ENCODE measurements at places on chromosomes 5 and 9.
A peak's percentile ranks its signal among the peaks of the same experiment; 100 is the strongest.

DNA sequence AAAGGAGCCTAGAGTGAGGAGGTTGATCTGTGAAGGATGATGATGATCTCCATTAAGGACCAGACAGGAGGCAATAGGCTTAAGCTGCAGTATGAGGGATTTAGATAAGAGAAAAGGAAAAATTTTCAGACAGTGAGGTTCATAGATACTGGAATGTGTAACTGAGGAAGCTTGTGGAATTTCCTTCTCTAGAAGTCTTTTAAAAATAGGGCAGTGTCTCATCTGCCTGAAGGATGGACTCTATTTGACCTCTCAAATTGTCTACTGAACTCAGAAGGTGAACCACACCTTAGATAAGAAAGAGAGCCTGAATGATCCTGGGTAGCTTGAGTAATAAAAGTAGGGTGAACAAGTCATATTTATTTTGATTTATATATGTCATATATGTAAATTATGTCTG is 148.2 kb upstream of the CDKN2B start:
- DNase-seq: no peak

DNA sequence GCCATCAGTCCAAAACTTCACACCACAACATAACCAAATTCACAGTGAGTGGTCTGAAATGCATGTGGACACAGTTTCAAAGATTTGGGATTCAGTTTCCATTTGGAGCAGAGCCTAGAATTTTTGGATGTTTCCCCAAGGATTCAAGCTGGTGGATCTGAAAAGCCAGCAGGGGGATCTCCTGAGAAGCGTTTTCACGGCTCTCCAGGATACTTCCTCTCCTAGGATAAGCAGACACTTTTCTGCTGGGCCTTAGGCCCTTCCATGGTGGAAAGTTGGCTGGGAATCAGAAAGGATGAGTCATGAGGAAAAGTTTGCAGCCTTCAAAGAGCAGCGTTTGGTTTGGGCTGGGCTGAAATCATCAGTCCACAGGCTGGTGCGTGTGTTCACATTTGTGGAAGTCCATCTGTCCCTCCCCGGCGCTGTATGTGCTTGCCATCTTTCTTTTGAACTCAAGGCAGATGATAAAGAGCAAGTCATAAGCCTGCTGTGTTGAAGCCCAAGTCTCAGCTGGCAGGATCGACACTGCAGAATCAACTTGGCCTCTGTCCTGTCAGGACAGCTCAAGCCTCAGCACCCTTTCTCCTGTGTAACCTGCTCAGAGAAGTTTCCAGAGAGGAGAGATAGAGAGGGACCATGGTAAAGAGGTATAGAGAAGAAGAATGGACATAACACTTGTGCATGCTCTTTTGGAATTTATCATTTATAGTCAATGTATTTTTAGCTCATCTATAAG is 152.6 kb upstream of the MSX2 start:
- peak; percentile 89 for DNase-seq

DNA sequence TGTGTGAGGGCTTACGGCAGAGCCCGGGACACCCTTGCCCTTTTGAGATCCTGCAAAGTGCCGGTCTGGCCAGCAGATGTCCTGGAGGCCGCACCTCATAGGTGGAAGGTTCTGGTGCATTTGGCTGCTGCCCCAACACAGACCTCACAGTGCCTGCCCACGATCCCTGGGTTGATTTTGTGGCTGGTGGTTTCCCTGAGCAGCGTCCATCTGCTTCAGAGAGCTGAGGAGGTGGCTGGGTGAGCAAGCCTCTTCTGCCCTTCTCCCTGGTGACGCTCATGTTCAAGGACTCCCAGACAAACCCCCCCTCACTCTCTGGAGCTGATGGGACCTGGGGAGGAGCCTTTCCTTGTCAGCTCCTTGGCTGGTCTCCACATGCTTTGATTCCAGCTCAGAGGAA is 18.9 kb downstream of the BNIP1 start:
- no peak for DNase-seq

DNA sequence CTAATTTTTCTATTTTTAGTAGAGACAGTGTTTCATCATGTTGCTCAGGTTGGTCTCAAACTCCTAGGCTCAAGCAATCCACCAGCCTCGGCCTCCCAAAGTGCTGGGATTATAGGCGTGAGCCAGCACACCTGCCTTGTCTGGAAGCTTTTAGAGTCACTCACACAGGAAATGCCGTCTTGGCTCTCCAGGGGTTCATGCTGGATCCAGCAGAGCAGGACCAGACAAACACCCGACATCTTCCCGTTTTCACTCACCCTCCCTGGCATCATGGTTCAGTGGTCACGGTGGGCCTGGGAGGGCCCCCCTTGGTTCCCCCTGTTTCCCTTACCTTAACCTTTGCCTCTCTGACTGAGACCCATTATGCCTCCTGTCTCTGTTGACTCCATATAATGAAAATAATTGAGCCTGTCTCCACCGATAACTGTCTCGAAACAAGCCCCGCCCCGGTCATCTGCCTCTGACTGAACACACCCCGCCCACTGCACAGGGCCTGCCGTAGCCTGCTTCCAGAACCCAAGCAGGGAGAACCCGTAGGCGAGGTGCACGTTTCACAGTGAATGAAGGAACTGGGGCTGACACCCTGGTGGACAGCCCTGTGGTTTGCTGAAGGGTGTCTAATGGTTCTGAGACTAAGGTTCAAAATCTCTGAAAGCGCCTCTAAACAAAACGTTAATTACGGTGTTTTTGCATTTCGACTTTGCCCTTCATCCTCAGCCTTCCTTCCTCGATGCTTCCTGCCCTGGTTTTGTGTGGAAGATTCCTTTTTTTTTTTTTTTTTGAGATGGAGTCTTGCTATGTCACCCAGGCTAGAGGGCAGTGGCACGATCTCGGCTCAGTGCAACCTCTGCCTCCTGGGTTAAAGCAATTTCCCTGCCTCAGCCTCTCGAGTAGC is 39.7 kb upstream of the SPRY4 start:
- DNase-seq: no peak

DNA sequence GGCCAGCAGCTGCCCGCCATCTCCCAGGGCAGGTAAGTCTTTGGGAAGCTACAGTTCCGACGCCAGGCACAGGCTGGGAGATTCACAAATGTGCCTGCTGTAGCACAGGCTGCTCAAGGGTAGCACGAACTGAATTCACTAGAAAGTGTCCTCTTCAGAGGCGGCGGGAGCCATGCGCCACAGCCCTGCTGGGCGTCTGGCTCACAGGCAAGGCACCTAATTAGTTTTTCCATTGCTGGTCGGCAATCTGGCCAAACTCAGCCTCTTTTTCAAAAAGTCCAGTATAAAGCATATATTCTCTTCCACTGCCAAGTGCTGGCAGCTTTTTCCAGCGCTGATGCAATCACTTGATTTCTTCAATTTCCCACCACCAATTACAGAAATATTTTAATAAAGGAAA is 128.9 kb upstream of the RAPGEF1 start:
- no peak for DNase-seq

DNA sequence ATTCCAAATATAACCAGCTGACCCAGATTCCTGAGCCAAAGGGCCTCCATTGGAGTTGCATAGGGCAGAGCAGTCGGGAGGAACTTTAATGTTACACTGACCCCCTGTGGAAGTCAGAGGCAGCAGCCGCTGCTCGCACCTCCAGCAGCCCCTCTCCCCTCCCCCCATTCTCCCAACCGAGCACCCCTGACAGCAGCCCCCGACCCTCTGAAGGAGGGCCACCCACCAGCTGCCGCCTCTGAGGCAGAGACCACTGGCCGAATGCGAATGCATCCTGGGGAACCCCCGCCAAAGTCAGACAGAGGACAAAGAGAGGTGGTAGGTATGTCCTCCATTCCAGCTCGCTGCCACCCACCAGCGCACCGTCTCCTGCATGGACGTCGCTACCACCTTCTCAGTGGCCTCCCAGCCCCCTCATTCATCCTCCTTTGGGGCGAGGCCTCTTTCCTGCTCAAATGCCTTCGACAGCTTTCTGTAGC is 231.0 kb downstream of the CDK5RAP2 start:
- no peak for DNase-seq

GRCh38 chr9:108618906-108619550 is 236.8 kb downstream of the ACTL7B start:
- no peak for DNase-seq

GRCh38 chr9:80383331-80383730 is 811.6 kb downstream of the TLE4 start:
- no peak for DNase-seq

- no peak for DNase-seq
Measured at GRCh38 chr5:77087484-77088261, 588 bp upstream of the ZBED3 start.

DNA sequence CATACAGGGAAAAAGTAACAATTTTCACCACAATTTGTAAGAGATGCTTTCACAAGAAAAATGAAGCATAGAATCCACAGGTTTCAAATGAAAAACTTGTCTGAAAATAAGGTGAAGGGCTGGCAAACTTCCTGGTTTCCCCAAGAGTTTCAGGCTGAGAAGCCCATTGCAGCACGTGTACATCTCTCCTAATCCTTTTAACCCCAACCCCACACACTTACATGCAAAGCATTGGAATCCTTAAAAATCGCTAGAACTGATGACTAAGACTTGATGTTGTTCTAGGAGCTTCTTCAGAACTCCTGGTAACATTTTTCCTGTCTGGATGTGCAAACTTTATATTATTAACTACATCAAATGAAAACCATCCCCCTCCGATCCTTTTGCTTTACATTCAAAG is 317.8 kb upstream of the RGMB start:
- DNase-seq: no peak

GRCh38 chr9:6986141-6986815 is 228.5 kb downstream of the KDM4C start:
- DNase-seq: no peak

DNA sequence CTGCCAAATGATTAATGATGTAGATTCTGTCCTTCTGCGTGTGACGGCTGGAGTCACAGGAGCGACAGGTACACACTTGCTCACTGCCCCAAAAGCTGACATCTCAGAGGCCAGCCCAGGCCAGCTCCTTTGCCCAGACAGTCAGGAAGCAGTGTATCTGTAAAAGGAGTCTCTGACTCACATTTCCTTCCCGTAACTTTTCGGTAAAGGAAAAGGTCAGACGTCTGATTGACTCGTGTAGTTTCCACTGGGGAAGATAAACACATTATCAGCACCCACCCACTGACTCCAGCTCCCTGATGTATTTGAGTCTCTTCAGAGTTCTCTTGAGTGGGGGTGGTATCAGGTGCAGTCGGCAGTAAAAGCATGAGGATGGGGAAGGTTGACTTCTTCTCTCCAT is 64.4 kb upstream of the WWC1 start:
- no peak for DNase-seq

GRCh38 chr5:39164529-39165402 is 54.6 kb downstream of the FYB1 start:
- DNase-seq: no peak

GRCh38 chr5:61582205-61582820 is 250.3 kb downstream of the ZSWIM6 start:
- peak; percentile 66 for DNase-seq

GRCh38 chr9:112316258-112316943 is 17.0 kb downstream of the PTBP3 start:
- DNase-seq: no peak

DNA sequence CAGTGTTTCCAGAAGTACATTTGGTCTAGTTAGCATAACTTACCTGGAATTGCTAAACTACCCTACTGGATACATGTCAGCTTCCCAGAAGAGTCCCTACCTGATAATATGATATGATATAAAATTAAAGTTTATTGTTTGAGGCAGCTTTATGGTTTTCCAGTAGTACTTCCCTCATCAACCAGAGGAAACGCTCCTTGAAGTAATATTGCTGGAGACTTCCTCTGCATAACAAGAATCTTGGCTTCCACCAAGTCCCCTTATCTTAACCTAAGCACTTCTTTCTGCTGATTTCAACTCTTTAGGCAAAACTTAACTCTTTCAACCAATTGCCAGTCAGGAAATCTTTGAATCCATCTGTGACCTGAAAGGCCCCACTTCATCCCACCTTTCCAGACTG is 214.3 kb upstream of the PTGER4 start:
- no peak for DNase-seq

DNA sequence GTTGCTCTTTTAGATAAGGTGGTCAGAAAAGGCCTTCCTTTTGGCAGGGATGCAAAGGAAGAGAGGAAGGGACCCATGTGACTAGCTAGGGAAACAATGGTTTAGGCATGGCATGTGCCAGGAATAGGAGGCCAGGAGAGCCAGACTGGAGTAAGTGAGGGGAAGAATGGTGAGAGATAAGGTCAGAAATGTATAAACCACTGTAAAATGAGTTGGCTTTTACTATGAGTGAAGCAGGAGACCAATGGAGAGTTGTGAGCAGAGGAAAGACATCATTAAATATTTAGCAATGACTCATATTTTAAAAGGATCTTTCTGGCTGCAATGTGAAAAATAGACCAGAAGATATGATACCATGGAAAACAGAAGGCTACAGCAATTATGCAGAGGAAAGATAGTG is 50.9 kb downstream of the AP3B1 start:
- DNase-seq: no peak

GRCh38 chr9:121698627-121699570 is 47.5 kb downstream of the DAB2IP start:
- DNase-seq: no peak

DNA sequence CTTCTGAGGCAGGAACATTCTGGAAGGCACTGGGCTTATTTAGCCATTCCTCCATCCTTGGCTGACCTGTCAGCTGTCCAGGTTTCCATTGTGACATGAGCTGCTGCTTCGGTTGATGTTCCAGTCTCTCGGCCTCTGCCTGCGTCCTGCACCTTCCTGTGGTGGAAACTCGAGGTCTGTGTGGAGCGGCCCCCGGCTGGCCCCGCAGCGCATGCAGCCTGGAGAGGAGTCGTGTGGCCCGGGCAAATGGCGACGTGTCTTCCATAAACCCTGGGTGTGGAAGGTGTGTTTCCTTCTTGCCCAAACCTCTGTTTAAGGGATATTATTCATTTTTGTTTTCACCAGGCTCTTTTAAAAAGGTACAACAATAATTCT is 36.5 kb upstream of the SLC9A3 start:
- DNase-seq: no peak

GRCh38 chr5:27911216-27911615 is 872.8 kb upstream of the CDH9 start:
- DNase-seq: peak; percentile 5

DNA sequence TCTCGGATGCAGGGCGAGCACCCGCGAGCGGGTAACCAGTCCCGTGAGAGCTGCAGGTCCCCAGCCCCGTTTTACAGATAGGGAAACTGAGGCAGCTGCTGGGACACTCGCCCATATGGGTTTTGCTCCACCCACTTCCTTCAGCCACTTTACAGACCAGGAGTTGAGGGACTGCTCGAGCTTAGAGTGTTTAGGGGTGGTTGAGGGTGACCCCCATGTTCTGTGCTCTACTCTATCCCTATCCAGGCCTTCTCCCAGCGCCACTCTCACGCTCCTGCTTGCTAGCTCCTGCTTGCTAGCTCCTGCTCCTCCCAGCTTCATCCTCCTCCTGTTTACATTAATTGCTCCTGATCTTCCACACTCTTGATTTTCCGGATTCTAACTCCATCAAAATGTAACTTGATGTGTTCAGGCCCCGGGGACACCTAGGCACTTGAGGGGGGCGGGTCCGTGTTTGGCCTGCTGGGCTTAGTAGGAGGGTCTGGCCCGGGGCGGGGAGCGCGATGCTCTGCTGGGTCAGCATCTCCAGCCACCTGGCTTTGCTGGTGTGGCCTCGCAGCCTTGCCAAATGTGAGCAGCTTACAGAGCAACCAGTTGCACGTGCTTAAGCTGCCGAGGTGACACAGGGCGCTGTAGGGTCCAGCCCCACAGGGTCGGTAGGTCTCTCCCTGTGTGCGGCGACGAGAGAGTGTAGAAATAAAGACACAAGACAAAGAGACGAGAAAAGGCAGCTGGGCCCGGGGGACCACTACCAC is 1.5 kb upstream of the PTGES2 start:
- DNase-seq: no peak
